ENCODE measurements at places on chromosomes 12 and 14. TPM values are rescaled to one million over a fixed set of nuclear protein-coding genes. Genes with fewer than 3 reads are reported as not detected.
A peak's percentile ranks its signal among the peaks of the same experiment; 100 is the strongest.

GRCh38 chr14:59529189-59529588 is 44.9 kb downstream of the JKAMP start:
- DNase-seq: no peak
- no peaks in the 10 kb centered on the region for H3K36me3 ChIP-seq
- no peak overlapping the region for H3K27ac ChIP-seq
- H3K4me3 ChIP-seq: no peak overlapping the region

DNA sequence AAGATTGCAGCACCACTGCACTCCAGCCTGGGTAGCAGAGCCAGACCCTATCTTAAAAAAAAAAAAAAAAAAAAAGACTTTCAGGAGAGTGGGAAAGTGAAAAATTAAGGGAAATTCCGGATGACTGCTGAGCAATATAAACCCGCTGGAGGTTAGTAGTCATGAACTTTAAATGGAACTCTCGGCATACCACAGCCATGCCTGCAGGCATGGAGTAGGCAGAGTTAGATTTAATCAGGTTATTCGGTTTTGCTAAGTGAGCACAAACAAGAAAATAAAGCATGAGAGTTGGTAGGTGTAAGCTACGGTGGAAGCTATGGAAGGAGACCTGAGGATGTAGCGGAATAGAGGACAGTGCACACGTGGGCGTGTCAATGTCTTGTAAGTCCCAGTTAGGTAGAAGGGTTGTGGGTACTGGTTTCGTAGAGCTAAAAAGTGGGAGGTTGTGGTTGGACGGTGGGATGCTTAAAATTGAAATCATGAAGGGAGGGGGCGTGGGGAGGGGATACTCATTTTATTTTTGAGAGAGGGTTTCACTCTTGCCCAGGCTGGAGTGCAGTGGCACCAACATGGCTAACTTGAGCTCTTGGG is 11.8 kb upstream of the TUBA1C start:
- H3K27ac ChIP-seq: no peak overlapping the region
- no peak for DNase-seq
- H3K27me3 ChIP-seq: no peaks in the 10 kb centered on the region

ADAM21 gene
- 0.41 TPM for total RNA-seq

DNA sequence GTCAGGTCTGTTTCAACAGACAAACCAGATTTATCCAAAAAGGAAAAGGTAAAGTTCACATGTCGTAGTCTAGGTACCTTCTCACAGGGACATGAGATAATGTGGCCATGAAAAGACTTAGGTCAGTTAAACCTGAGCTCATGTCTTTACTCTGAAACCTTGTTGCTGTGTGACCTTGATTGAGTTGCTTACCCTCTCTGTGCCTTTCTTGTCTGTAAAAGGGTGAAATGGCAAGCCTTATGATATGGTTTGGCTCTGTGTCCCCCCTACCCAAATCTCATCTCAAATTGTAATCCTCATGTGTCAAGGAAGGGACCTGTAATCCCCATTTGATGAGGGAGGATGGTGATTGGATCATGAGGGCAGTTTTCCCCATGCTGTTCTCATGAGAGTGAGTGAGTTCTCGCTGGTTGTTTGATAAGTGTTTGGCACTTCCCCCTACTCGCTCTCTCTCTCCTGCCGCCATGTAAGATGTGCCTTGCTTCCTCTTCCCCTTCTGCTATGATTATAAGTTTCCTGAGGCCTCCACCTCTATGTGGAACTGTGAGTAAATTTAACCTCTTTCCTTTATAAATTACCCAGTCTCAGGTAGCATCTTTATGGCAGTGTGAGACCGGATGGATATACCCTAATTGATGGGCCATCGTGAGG is 299.8 kb downstream of the ADGRD1 start:
- no peaks in the 10 kb centered on the region for H3K4me1 ChIP-seq
- no peak overlapping the region for H3K4me3 ChIP-seq
- no peaks in the 10 kb centered on the region for H3K36me3 ChIP-seq
- DNase-seq: no peak
- no peaks in the 10 kb centered on the region for H3K27me3 ChIP-seq

OR6C68 gene
- not detected for total RNA-seq

- no peaks in the 10 kb centered on the region for H3K27me3 ChIP-seq
- H3K4me3 ChIP-seq: no peak overlapping the region
- H3K36me3 ChIP-seq: peaks cover 53% of the 10 kb centered on the region
Measured at GRCh38 chr12:106070611-106071010, 68.1 kb downstream of the NUAK1 start.

DNA sequence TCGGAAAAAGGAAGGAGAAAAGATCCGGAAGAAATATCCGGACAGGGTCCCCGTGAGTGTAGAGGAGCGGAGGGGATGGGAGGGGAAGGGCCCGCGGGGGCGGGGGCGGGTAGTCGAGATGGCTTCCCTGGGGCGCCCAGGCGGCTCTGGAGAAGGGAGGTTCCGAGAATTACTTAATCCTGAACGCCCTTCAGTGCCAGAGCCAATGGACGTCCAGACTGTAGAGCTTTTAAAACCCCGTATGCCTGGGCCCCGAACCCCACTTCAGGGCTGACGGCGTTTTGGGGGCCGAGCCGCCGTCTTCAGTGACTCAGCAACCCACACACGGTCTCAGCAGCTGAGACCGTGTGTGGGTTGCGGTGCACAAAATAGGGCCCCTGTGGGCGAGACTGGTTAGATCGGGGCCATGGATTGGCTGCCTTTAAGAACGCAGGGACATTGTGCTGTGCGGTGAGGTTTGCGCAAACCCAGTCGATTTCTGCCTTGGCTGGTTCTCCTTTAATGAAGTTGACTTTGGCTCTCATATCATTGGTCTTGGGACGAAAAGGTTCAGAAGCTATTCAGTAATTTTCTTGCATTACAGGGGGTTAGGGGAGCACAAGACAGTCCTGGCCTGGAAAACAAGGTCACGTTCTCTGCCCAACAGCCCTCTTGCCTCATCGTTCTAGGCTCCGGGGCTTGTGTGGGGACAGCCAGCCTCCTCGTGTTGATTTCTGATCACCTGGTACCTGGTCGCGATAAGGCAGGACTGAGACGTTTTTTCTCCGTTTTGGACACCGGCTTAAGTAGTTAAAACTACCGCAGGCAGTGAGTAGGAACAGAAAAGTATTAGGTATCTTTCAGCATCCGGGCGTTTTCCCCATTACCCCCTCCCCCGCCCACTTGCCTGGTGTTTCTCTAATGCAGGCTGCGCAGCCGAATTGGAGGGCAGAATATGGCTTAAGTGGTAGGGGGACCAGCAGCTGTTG is 775 bp downstream of the GABARAPL1 start:
- DNase-seq: peak; percentile 92
- H3K27me3 ChIP-seq: no peaks in the 10 kb centered on the region
- peak overlapping the region; percentile 98 for H3K4me3 ChIP-seq
- H3K36me3 ChIP-seq: peaks cover 18% of the 10 kb centered on the region
- H3K4me1 ChIP-seq: peaks cover 33% of the 10 kb centered on the region

SYNDIG1L gene
- 0.12 TPM for total RNA-seq

- H3K4me1 ChIP-seq: no peaks in the 10 kb centered on the region
- H3K4me3 ChIP-seq: no peak overlapping the region
- no peak overlapping the region for H3K27ac ChIP-seq
- DNase-seq: no peak
Measured at GRCh38 chr14:105848570-105848969, 322.2 kb downstream of the TMEM121 start.

IL31 gene
- not detected for total RNA-seq

GRCh38 chr12:66107451-66107915 is 23.1 kb downstream of the LLPH start:
- H3K27me3 ChIP-seq: no peaks in the 10 kb centered on the region
- H3K36me3 ChIP-seq: no peaks in the 10 kb centered on the region
- no peak overlapping the region for H3K27ac ChIP-seq
- peak; percentile 61 for DNase-seq
- H3K4me3 ChIP-seq: no peak overlapping the region
- no peaks in the 10 kb centered on the region for H3K4me1 ChIP-seq

TSHR gene
- not detected for total RNA-seq

GRCh38 chr14:95522556-95522955 is 6.1 kb upstream of the SYNE3 start:
- no peaks in the 10 kb centered on the region for H3K27me3 ChIP-seq
- no peak for DNase-seq
- H3K4me3 ChIP-seq: no peak overlapping the region
- peak overlapping the region; percentile 70 for H3K27ac ChIP-seq

DNA sequence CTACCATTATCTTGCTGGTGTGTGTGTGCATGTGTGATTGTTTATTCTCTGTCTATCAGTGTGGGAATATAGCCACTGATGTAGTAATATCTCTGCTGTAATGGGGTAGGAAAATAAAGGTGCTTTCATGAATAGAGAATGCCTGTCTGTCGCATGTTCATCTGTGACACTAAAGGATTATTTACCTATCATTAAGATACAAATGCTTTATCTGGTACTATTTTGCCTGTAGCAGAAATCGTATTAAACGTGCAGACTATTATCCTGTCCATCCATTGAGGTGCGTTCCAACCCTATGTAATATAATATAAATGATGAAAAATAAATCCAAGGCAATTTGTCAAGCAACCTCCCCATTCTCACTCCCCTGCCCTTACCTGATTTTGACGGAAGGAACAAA is 1215.1 kb downstream of the BCL11B start:
- no peak overlapping the region for H3K27ac ChIP-seq
- DNase-seq: no peak
- no peaks in the 10 kb centered on the region for H3K27me3 ChIP-seq
- no peaks in the 10 kb centered on the region for H3K36me3 ChIP-seq
- no peaks in the 10 kb centered on the region for H3K4me1 ChIP-seq

DNA sequence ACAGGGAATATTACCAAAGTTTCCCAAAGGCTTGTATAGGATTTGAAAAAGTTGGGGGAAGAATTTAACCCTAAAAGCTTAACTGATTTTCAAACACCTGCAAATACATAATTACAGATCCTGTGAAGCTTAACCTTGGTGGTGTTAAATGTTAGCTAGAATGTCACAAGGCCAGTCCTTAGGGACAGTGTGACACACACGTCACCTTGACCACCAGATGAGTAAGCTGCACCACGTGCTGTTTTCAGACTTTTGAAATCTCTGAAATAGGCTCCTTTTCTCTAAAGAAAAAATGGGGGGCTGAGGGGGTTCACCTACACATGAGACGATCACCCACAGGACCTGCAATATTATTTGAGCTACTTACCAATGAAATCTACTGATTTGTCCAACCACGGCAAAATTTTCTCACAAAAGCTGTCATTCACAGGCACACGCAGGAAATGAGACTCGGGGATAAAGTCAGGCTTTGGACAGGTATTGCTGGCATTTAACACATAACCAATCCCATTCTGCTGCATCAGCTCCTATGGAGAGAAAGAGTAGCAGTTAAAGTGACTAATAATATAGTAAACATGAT is 75.9 kb downstream of the DUSP16 start:
- H3K4me3 ChIP-seq: no peak overlapping the region
- H3K36me3 ChIP-seq: peaks cover 27% of the 10 kb centered on the region
- no peaks in the 10 kb centered on the region for H3K4me1 ChIP-seq

- no peak overlapping the region for H3K4me3 ChIP-seq
- H3K36me3 ChIP-seq: no peaks in the 10 kb centered on the region
- DNase-seq: no peak
- peaks cover 15% of the 10 kb centered on the region for H3K4me1 ChIP-seq
- no peaks in the 10 kb centered on the region for H3K27me3 ChIP-seq
- no peak overlapping the region for H3K27ac ChIP-seq
Measured at GRCh38 chr12:67747869-67748742, 99.6 kb downstream of the DYRK2 start.

GRCh38 chr12:3912863-3913262 is 39.7 kb upstream of the PARP11 start:
- no peaks in the 10 kb centered on the region for H3K36me3 ChIP-seq
- H3K4me1 ChIP-seq: no peaks in the 10 kb centered on the region
- no peak overlapping the region for H3K27ac ChIP-seq
- no peaks in the 10 kb centered on the region for H3K27me3 ChIP-seq
- H3K4me3 ChIP-seq: no peak overlapping the region

GALNT6 gene
- 1.3 TPM for total RNA-seq

DMAC2L gene
- total RNA-seq: 10.1 TPM
